ENCODE measurements at places on chromosomes 11 and 22. TPM values are rescaled to one million over a fixed set of nuclear protein-coding genes. Genes with fewer than 3 reads are reported as not detected.

Gene OLFML1
- total RNA-seq, result 1.3 TPM

Gene PRRG4
- under 0.01 TPM for total RNA-seq

Gene F2
- not detected for total RNA-seq

Gene PDGFB
- 0.32 TPM for total RNA-seq

Gene KRTAP5-7
- total RNA-seq, result 0.13 TPM

Gene UPK2
- total RNA-seq, result not detected

Gene LRRC74B
- total RNA-seq, result not detected

Gene SERHL2
- 7.1 TPM for total RNA-seq

Gene SELENOH
- total RNA-seq, result 69.5 TPM

Gene SCARF2
- 19.0 TPM for total RNA-seq

Gene DDI1
- not detected for total RNA-seq

Gene ANO9
- total RNA-seq, result not detected

Gene SCGB1D2
- total RNA-seq, result not detected

Gene IRAG1
- 2.1 TPM for total RNA-seq

Gene EWSR1
- total RNA-seq, result 157 TPM

Gene RAB39A
- total RNA-seq, result not detected

Gene XKR3
- not detected for total RNA-seq

Gene CDK2AP2
- 13.6 TPM for total RNA-seq

Gene CRYAB
- total RNA-seq, result 117 TPM

Gene DBX1
- total RNA-seq, result not detected

Gene SYT13
- total RNA-seq, result 0.13 TPM

Gene HMBS
- total RNA-seq, result 5.5 TPM

Gene UPB1
- total RNA-seq, result not detected

Gene CD3E
- total RNA-seq, result not detected

Gene CASP5
- not detected for total RNA-seq

Gene GRAP2
- not detected for total RNA-seq

Gene NXPE2
- 0.76 TPM for total RNA-seq

Gene DGAT2
- total RNA-seq, result 2.4 TPM

Gene APOL5
- total RNA-seq, result not detected

Gene COA4
- 47.4 TPM for total RNA-seq

Gene CNIH2
- not detected for total RNA-seq

Gene ZP1
- not detected for total RNA-seq

Gene KCNJ5
- total RNA-seq, result 0.13 TPM

Gene ALX4
- under 0.01 TPM for total RNA-seq

Gene OR10A2
- not detected for total RNA-seq

Gene CAPN1
- total RNA-seq, result 111 TPM

Gene MGAT3
- total RNA-seq, result 0.13 TPM

Gene HPX
- total RNA-seq, result 2.2 TPM

Gene ELMOD1
- 0.11 TPM for total RNA-seq

Gene SUSD2
- 18.2 TPM for total RNA-seq

Gene OR6T1
- not detected for total RNA-seq

Gene DRAP1
- total RNA-seq, result 149 TPM

Gene ANGPTL5
- 60.3 TPM for total RNA-seq

Gene ALKBH3
- 51.4 TPM for total RNA-seq

Gene ACAD8
- 12.8 TPM for total RNA-seq

Gene NCAPH2
- 23.5 TPM for total RNA-seq

Gene RTN4RL2
- not detected for total RNA-seq

Gene MS4A7
- total RNA-seq, result not detected

Gene GAL
- not detected for total RNA-seq

Gene CAVIN3
- total RNA-seq, result 219 TPM

Gene MAP6
- total RNA-seq, result 2.6 TPM

Gene SULT4A1
- 0.43 TPM for total RNA-seq

Gene RFPL1
- total RNA-seq, result not detected

Gene OMP
- not detected for total RNA-seq

Gene FRMD8
- 58.9 TPM for total RNA-seq

Gene TEX12
- 0.65 TPM for total RNA-seq
